CD8-positive, alpha-beta memory T cell (primary cell): ENCODE measurements at places on chromosomes 3 and 15. TPM values are rescaled to one million over a fixed set of nuclear protein-coding genes. Genes with fewer than 3 reads are reported as not detected.

Gene STRIT1
- total RNA-seq = not detected

Gene LNP1
- 1.5 TPM for total RNA-seq

Gene PAQR9
- total RNA-seq = not detected

DNA sequence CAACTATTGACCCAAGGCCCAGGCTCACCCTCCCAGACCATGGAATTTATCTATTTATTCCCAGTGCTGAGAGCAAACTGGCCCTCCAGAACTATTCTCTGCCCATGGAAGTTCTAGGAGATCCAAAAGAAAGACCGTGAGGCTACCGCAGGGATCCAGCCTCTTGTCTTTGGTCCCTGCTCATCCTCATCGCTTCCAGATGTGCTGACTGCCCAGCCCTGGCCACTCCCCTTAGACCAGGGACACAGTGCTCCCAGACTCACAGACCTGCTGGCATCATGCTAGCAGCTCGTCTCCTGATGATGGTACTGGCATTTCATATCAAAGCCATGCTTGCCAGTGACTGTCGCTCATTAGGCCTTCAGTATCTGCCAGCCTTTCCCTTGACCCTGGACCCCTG is 405.7 kb upstream of the PPP2R3A start:
- H3K4me3 ChIP-seq = no peak overlapping the region
- no peaks in the 10 kb centered on the region for H3K27me3 ChIP-seq
- H3K27ac ChIP-seq = no peak overlapping the region
- H3K36me3 ChIP-seq = no peaks in the 10 kb centered on the region

DNA sequence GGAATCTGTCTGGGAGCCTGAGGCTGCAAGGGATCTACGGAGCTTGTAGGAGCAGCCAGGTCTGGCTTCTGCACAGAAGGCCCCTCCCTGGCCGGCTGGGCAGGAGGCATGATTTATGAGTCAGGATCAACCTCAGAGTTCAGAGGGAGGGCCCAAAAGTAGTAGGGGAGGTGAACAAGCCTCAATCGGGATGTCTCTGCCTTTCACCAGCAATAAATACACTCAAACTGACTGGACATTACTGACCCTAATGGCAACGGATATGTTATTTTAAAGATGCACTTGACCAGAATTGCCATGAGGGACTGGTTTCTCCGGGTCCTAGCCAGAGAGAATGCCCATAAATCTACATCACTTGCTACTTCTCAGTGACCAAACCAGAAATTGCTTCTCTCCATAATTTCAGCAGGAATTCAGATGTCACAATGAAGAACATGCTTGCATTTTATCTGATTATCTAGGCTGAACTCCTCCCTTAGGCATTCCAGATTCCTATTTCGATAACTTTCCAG is 109.6 kb upstream of the LMOD3 start:
- no peak for DNase-seq
- peaks cover 17% of the 10 kb centered on the region for H3K4me1 ChIP-seq
- no peak overlapping the region for H3K27ac ChIP-seq
- H3K27me3 ChIP-seq = no peaks in the 10 kb centered on the region
- H3K36me3 ChIP-seq = no peaks in the 10 kb centered on the region

DNA sequence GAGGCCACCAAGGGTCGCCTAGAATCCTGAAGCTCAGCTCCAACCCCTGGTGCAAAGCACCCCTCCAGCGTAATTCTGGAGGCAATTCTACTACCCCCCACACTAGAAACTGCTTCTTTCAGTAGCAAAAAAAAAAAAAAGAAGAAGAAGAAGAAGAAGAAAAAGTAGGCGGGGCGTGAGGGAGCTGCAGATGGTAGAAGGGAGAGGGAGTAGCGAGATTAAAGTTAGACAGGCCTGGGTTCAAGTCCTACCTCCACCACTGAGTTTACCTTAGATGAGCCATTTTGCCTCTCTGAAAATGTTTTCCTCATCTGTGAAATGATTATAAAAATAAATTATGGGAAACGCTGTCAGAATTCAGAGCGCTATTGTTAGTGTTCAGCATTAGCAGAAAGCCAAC is 913 bp downstream of the FAM174B start:
- no peak overlapping the region for H3K27ac ChIP-seq
- no peaks in the 10 kb centered on the region for H3K36me3 ChIP-seq

- DNase-seq = no peak
- H3K36me3 ChIP-seq = no peaks in the 10 kb centered on the region
- no peak overlapping the region for H3K4me3 ChIP-seq
- no peak overlapping the region for H3K27ac ChIP-seq
- H3K4me1 ChIP-seq = no peaks in the 10 kb centered on the region
- no peaks in the 10 kb centered on the region for H3K27me3 ChIP-seq
Measured at GRCh38 chr3:97579365-97579764, 185.2 kb upstream of the ARL6 start.

DNA sequence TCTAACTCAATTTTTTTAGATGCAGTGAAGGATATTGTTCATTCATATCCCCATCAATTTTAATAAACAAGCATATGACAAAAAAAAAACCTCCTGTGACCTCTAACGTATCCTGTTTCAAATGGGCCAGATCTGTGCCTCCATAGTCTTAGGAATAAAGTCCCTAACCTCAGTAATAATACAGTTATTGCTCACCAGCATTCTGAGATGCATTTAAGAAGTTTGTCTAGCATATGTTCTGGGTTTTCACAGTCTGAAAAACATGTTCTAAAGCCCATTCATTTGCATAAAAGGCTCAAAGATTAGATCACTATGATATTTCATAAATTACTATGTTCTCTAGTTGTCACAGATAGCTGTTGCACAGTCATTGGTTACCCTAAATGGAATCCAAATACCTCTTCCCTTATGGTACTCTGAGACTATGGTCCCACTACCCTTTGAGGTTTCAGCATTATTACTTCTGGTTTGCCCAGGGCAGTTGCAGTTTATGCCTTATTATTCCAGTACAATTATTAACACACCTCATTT is 190.1 kb downstream of the ZIC4 start:
- H3K27ac ChIP-seq = no peak overlapping the region
- no peaks in the 10 kb centered on the region for H3K4me1 ChIP-seq
- no peak overlapping the region for H3K4me3 ChIP-seq
- no peaks in the 10 kb centered on the region for H3K27me3 ChIP-seq
- no peaks in the 10 kb centered on the region for H3K36me3 ChIP-seq

DNA sequence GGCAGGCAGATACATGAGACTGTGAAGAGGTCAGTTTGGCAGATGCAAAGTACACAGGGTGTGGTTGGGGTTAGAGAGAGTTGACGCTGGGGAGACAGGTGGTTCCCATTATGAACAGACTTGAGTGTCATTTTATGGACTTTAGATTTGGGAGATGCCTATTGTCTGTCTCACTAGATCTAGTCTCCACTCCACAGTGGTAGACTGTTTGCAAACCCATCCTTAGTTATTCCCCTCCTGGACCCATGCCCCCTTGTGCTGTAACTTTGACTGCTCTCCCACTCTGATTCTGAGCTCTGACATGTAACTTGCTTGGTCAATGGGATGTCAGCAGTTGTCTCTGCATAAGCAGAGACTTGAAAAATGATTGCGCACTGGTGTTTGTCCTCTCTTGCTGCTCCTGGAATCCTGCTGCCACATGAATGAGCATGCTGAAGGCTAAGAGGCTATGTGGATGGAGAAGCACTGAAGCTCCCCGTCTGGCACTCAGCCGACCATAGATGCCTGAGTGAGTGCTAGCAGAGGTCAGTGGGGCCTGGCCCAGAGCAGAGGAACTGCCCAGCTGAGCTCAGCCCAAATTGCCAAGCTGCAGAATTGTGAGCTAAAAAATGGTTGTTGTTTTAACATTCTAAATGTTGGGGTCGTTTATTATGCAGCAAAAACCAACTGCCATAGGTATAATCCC is 88.2 kb downstream of the FAM43A start:
- no peaks in the 10 kb centered on the region for H3K36me3 ChIP-seq
- H3K27me3 ChIP-seq = peaks cover 5% of the 10 kb centered on the region
- no peak overlapping the region for H3K4me3 ChIP-seq
- no peak overlapping the region for H3K27ac ChIP-seq
- no peak for DNase-seq

DNA sequence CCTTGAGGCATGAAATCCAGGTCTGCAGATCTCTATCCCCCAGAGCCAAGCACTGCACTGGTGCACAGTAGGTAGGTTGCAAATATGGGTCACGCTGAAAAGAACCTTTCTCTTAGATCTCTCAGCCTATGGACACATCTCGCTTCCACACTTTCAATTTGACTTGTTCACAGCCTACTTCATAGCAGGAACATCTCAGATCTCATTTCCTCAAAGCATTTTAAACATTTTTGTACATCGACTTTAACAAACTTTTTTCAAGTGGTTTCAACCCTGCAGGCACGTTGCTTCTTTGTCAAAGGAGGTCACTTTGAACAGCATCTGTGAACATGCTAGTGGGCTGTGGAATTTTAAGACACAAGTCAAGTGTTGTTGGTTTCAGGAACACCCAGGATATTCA is 76.0 kb downstream of the SLC12A8 start:
- peaks cover 25% of the 10 kb centered on the region for H3K4me1 ChIP-seq
- H3K36me3 ChIP-seq = no peaks in the 10 kb centered on the region
- DNase-seq = no peak
- H3K4me3 ChIP-seq = no peak overlapping the region
- no peaks in the 10 kb centered on the region for H3K27me3 ChIP-seq

DNA sequence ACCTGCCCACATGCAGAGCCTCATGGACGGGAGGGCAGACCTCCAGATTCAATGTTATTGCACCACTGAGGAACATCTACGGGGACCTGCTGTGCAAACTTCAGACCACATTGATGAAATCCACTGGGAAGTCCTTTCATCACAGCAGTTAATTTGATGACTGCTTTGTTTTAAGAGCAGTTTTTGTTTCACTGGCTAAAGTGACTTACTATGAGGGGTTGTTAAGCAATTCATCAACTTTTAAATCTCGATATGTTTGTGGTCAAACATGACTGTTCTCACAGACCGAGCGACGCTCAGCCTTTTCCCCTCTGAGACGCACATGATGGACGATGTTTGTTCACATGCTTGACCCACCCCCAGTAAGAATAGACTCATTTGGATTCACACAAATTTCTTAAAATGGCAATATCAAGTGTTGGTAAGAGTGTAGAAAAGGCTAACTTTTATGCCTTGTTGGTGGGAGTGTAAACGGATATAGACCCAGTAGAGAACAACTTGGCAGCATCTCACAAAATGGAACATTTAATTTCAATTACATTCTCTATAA is 35.9 kb upstream of the IREB2 start:
- no peaks in the 10 kb centered on the region for H3K27me3 ChIP-seq
- H3K4me3 ChIP-seq = no peak overlapping the region
- H3K4me1 ChIP-seq = no peaks in the 10 kb centered on the region
- no peak overlapping the region for H3K27ac ChIP-seq

DNA sequence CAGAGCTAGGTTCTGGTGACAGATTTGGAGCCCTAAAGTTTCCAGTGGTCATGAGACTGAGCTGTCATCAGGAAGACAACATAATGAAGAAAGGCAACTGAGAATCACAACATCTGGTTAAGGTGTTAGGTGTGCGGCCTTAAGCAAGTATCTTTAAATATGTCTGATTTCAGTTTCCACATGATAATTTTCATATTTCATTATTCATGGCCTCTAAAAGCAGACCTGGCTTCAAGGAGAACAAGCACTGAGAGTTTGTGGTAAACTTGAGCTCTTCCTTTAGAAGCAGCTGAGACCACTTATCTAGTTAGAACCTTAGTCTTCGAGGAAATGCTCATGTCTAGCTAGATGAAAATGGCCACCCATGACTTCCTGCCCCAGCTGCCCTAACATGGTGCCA is 25.7 kb upstream of the MYLK start:
- no peak for DNase-seq
- no peak overlapping the region for H3K4me3 ChIP-seq
- H3K36me3 ChIP-seq = no peaks in the 10 kb centered on the region
- H3K27me3 ChIP-seq = no peaks in the 10 kb centered on the region
- no peaks in the 10 kb centered on the region for H3K4me1 ChIP-seq
- no peak overlapping the region for H3K27ac ChIP-seq

- H3K4me1 ChIP-seq = no peaks in the 10 kb centered on the region
- DNase-seq = no peak
- no peak overlapping the region for H3K4me3 ChIP-seq
- H3K27me3 ChIP-seq = no peaks in the 10 kb centered on the region
- peaks cover 10% of the 10 kb centered on the region for H3K36me3 ChIP-seq
Measured at GRCh38 chr3:67529337-67529736, 125.1 kb downstream of the SUCLG2 start.

DNA sequence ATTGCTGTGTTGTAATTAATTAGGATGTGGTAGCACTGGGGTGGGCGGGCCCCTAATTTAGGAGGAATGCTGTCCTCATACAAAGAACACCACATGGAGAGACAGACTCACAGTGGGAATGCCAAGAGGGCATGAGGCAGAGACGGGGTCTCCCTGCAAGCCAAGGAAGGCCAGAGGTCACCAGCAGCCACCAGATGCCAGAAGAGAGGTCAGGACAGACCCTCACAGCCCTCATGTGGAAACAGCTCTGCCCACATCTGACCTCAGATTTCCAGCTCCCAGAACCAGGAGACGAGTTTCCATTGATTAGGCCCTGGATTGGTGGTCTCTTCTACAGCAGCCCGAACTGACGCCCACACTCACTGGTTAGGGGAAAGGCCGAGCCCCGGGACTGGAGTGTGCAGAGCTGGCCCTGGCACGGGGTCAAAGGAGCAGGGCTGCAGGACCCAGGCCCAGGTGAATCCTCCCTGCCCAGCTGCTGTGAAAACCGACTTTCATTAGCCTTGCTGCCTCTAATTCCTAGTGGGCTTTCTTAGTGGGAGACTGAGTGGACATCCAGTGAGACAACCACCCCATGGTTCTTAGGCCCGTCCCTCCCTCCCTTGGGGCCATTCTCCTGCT is 43.0 kb upstream of the SLC41A3 start:
- H3K4me1 ChIP-seq = no peaks in the 10 kb centered on the region
- no peak for DNase-seq
- no peaks in the 10 kb centered on the region for H3K36me3 ChIP-seq
- no peak overlapping the region for H3K4me3 ChIP-seq
- H3K27ac ChIP-seq = no peak overlapping the region

- H3K27me3 ChIP-seq = no peaks in the 10 kb centered on the region
- no peaks in the 10 kb centered on the region for H3K4me1 ChIP-seq
- no peaks in the 10 kb centered on the region for H3K36me3 ChIP-seq
- H3K27ac ChIP-seq = no peak overlapping the region
Measured at GRCh38 chr3:197913641-197914380, 36.2 kb upstream of the RPL35A start.

DNA sequence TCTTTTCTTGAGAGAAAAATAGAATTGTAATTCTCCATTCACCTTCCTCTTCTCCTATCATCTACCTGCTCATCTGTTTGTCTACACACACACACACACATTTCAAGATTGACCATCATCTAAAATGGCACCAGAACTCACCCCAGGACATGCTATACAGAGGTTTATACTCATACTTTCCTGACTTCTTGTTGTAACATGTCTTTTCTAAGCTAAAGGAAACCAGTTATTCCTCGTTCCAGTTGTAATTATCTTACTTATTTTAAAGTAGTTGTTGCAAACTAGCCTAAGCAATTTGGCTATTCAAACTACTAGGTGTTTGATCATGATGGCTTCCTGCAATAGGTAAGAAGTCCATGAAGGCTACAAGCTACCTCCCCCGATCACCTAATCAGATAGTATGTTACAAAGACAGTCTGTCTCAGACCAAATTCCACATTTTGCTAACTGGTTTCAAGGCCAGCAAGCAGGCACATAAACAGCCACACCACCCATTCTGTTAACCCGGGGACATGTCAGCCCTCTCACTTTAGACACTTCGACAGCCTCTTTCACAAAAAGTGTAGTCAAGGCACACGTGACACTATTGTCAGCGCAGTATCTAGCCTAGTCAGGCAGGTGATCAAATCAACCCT is 189.7 kb downstream of the SHQ1 start:
- no peak for DNase-seq
- H3K4me3 ChIP-seq = no peak overlapping the region
- no peaks in the 10 kb centered on the region for H3K27me3 ChIP-seq
- H3K27ac ChIP-seq = no peak overlapping the region
